ENCODE measurements at places on chromosomes 6 and 20.

DNA sequence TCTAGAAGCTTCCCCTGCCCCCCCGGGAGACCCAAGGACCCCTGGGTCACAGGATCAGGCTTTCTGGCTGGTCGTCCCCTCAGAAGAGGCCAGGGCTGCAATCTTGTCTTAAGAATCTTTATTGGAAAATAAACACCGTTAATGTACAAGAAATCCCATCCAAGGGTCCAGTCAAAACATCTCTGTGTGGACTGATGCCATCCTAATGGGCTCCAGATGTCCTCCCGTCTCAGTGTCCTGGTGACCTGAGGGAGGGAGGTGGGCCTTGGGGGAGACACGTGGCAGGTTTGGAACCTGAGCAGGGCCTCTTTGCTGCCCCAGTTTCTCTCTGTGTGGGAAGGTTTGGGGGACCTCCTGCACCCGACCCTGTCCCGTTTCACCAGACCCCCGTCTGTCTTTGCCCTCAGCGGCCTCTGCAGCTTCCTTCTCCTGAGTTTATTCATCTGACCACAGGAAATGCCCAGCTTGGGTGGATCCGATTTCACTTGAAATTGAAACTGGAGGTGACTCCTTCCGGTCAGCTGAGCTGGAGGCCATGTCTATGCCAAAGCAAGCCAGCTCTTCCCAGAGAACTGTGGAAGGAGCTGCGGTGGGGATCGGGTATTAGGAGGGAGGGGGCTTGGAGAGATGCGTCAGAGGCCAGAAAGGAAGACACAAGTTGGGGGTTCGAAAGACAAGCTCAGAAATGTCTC is 75.1 kb downstream of the SLC2A10 start:
- no peak for DNase-seq

GRCh38 chr20:38633577-38634093 is 32.0 kb downstream of the ARHGAP40 start:
- DNase-seq, result peak; percentile 61

GRCh38 chr6:111865909-111866546 is 7.2 kb downstream of the FYN start:
- no peak for DNase-seq

DNA sequence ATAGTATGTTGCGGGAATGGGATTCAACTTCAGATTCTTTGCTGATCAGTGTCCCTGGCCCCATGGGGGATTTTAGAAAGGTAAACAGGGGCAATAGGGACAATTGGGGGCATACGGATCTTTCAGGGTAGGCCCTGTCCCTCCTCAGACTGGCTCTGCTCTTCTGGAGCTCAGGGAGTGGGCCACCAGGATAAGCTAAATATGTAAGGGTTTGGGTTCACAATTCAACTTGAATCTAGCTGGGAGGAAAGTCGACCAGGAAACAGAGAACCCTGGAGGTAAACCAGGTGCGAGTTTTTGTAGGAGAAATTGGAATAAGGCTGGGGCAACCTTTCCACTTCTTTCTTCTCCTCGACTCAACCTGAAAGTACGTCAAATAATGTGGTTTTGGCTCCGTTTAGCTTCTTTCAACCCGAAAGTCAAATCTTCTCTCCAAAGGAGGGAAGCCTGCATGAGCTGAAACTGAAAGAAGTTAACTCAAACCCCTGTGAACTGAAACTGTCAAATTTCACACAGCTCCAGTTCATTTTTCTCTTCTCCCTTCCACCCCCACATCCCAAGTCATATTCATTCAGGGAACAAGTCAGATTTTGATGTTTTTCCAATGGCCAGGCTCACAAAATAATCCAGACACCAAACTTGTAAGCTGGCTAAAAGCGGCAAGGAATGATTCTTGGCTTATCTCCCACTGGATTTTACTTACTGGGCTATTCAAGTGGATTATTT is 278.2 kb downstream of the CLIC5 start:
- DNase-seq, result no peak

DNA sequence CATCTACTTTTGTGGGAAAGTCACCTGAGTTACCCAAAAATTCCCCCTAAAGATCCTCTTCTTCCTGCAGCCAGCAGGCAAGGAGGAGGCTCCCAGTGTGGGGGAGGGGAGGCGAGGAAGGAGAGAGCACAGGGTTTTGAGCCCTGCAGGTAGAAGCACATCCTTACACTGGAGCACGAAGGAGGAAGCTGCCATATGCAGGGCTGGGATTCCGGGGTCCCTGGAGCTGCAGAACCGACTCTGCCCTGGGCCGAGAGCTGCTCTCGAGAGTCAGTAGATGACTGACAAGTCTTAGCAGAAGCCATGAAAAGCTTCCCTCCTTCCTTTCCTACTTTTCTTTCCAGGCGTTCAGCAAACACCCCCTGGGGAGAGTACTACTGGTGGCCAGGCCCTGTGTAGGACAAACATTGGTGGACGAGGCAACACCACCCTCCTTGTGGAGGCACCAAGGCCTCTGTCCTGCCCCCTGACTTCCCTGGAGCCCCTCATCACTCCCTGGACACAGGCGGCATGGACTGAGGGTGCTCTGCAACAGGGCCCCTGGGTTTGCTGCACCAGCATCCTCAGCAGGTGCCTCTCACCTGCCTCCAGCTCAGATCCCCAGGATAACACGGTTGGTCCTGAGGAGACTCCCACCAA is 211.7 kb upstream of the CST7 start:
- DNase-seq, result no peak

DNA sequence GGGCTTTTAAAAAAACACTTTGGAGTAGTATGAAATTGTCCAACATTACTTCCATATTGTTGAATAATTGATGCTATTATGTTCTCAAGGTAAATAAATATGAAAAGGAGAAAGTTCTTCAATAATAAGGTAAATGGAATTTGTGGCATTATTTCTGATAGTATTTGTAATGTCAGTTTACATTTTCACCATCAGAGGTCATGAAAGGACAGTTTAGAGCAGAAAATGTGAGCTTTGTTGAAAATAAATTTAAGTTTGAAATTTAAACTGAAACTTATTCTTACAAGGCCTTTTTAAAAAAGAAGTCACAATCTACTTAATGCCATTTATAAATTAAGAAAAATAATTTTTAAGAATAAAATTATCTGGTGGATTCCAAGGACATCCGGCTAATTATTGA is 15.8 kb upstream of the CEP162 start:
- DNase-seq, result no peak

DNA sequence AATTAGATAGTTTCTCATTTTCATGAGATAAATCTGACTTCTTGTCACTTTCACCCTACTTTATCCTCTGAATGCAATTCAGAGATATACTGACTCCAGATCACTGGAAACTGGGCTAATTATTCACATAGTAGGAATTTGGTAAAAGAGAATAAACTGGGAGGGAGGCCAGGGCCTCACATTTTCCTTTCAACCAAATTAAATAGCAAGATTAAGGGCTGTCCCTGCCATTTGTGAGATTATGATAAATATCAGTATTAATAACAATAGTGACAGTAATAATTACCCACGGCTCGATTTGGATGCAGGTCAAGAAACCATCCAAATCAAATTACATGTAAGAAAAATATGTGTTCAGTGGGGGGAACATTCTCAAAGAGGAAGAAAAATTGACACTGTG is 140.5 kb downstream of the CD83 start:
- DNase-seq, result no peak

GRCh38 chr20:23629017-23629541 is 8.7 kb downstream of the CST3 start:
- no peak for DNase-seq

DNA sequence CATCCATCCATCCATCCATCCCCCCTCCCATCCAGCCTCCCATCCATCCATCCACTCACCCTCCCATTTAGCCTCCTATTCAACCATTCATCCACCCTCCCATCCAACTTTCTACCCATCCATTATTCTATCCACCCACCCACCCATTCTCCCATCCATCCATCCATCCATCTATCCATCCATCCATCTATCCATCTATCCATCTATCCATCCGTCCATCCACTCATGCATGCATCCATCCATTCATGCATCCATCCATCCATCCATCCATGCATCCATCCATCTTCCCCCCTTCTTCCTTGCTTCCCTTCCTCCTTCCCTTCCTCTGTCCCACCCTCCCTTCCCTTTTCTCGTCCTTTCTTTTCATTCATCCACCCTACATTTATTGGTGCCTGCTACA is 4.8 kb upstream of the BPIFB4 start:
- no peak for DNase-seq

DNA sequence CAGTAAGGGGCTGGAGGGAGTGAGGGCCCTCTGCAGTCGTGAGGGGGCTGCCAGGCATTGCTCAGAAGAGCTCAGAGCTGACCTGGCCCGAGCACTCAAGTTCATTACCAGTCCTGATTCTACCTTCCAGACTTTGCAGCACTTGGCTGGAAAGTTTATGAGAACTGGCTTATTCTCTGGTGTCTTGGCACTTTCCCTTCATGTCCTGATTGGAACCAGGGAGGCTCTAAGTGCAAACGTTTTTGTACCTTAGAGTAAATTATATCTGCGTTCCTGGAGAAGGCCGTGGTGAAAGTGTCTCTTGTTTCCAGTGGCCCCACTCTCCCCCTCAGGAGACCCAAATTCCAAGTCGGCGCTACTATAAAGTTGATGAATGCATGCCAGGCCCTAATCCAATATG is 402.3 kb downstream of the CDC5L start:
- no peak for DNase-seq

GRCh38 chr6:102068349-102068929 is 674.9 kb downstream of the GRIK2 start:
- no peak for DNase-seq

GRCh38 chr20:56748476-56749377 is 119.6 kb downstream of the TFAP2C start:
- DNase-seq, result no peak

DNA sequence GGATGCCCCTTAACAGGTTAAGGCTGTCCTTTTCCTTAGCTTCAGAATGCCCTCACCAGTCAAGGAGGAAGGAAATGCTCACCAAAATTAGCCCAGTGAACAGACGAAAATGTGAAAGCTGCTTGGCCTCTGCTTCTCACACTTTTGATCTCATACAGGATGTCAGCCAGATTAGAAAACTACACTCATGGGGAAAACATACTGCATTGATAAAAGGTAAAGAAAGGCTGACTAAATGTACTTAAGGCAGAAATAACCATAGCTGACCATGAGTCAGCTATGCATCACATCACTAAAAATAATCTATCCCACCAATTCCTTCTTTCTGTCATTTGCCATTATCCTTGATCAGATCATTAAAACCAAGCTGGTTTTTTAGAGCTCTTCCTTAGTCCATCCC is 198.4 kb upstream of the TENT5A start:
- no peak for DNase-seq

GRCh38 chr6:40131675-40132074 is 197.4 kb upstream of the MOCS1 start:
- no peak for DNase-seq

DNA sequence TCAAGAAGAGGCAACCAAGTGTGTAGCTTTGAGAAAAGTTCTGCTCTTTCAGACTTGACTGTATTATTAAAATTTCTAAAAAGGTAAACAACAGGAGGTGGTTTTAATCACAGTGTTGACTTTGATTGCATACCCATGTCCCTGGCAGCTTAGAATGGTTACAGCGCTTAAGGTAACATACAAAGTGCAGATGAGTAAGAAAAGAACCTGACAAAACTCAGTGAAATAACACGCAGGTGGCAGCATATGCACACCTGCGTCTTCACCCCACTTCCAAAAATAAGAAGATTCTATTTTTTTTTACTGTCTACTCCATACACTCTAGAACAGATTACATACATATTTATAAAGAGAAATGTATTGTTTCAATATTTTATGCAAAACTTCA is 233.5 kb downstream of the GMPR start:
- no peak for DNase-seq

All from hematopoietic multipotent progenitor cell treated with erythropoietin and hydrocortisone succinate and interleukin-3 and kit ligand, for 17 days (in vitro differentiated cells).